GM13976 (cell line): ENCODE measurements at places on chromosomes 2 and 18.

GRCh38 chr2:127128445-127128904 is 21.5 kb upstream of the BIN1 start:
- no peak for DNase-seq

DNA sequence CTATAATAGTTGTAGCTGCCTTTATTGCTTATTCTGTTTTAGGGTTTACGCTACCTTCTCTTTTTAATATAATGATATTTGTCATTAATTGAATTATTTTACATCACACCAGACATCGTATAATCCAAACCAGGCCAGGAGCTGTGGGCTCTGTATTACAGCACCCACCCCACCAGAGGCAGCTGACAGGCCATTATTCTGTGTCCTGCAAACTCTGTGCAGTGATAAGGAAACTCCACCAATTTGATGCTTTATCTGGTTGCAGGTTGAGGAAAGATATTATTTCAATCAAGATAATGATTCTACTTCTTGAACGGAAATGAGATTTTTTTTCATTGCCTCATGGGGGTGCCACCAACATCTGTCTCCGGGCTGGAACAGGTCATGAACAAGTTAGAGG is 227.3 kb downstream of the ZBTB7C start:
- no peak for DNase-seq

DNA sequence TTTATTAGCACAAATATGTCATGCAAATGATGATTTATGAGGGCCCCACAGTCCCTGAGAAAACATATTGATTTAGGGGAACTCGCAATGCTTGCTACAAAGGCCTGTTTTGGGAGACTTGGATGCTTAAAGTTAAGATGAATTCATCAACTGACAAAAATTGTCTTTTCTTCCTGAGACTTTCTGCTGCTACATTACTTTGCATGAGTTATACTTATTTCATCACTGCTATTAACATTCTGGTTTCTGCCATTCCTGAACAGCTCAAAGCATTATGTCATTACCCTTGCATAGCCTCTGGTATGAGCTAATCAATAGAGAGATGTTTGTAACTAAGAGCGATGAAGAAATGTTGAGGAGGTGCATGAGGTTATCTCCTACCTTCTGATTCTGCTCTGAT is 74.4 kb downstream of the SOX11 start:
- no peak for DNase-seq

- no peak for DNase-seq
Measured at GRCh38 chr2:122180972-122181371, 425.5 kb downstream of the TSN start.

- DNase-seq: no peak
Measured at GRCh38 chr2:183521911-183522310, 397.7 kb downstream of the NUP35 start.

- DNase-seq: no peak
Measured at GRCh38 chr2:104741860-104742259, 112.1 kb upstream of the POU3F3 start.

GRCh38 chr18:37425222-37425621 is 140.4 kb downstream of the CELF4 start:
- DNase-seq: no peak

GRCh38 chr2:126885751-126886210 is 12.9 kb upstream of the TEX51 start:
- DNase-seq: no peak

DNA sequence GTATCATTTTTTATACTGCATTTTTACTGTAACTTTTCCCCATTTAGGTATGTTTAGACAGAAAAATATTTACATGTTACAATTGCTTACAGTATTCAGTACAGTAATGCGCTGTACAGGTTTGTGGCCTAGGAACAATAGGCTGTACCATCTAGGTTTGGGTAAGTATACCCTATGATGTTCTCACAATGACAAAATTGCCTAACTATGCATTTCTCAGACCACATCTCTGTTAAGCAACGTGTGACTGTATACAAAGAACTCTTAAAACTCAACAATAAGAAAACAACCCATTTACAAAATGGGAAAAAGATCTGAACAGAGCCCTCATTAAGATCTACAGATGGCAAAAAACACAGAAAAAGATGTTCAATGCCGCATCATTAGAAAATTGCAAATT is 29.4 kb downstream of the FAM210A start:
- no peak for DNase-seq

DNA sequence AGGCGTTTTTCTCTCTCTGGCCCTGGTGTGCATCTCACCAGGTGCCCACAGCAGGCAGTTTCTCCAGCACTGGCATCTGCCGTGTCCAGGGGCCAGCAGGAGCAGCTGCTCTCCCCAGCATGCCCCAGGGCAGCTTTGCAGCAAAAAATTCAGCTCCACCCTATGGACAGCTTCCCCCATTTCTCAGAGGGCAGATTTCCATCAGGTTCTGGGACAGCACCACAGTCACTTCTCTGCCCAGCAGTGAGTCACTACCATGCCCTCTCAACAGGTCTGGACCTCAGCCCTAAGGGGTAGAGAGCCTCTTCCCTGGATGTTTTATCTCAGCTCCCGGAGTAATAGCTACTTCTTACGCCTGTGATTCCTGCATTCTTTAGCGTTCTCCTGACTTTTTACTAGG is 170.2 kb upstream of the RAB12 start:
- DNase-seq: no peak

- DNase-seq: peak; percentile 5
Measured at GRCh38 chr2:230868947-230869913, 4.5 kb downstream of the ITM2C start.

DNA sequence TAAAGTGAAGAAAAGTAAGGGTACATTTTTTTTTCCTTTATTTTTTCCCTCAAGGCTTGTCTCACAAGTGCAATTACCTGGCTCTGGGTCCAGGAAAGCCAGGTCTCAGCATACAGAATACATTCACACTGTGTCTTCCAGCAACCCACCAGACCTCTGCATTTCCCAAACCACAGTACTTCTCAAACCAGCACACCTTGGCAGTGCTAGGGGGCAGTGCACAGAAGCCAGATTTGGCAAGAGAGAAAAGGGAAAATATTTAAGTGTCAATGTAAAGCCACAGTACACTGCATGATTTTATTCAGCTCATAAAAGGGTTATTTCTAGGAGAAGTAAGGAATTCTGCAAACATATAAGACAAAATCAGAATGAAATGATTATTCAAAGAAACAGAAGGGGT is 172.8 kb downstream of the NRXN1 start:
- DNase-seq: no peak

DNA sequence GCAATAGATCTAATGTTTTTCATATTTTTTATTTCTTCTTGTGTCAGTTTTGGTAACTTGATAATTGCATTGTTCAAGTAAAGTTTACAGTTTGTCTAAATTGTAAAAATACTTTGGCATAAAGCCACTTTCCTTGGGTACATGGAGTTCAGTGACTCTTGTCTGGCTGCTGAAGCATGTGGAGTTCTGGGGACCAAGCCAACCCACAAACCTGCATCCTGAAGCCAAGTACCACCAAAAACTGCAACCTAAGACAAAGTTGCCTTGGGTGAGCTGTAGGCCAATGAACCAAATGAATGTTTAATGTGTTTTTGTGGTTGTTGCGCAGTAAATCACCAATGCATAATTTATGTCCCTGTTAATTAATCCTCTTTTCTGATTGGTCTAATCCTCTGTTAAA is 872.6 kb downstream of the BCL11A start:
- no peak for DNase-seq

- DNase-seq: no peak
Measured at GRCh38 chr2:39447266-39448168, 10.4 kb upstream of the MAP4K3 start.

- no peak for DNase-seq
Measured at GRCh38 chr2:109305490-109306167, 176.6 kb downstream of the SH3RF3 start.

DNA sequence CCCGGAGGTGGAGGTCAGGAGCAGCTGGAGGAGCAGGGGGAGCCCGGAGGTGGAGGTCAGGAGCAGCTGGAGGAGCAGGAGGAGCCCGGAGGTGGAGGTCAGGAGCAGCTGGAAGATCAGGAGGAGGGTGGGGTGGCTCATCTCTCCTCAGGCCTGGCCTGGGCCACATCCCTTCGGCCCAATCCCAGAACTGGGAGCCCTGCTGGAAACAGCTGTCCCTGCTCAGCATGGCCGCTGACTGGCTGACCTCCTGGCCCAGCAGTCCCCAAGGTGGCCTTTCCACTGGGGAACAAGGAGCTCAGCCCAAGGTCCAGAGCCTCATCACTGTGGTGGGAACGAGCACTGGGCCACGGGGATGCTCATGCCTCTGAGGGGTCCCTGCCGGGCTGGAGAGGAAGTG is 66.6 kb upstream of the LAPTM4A start:
- no peak for DNase-seq

DNA sequence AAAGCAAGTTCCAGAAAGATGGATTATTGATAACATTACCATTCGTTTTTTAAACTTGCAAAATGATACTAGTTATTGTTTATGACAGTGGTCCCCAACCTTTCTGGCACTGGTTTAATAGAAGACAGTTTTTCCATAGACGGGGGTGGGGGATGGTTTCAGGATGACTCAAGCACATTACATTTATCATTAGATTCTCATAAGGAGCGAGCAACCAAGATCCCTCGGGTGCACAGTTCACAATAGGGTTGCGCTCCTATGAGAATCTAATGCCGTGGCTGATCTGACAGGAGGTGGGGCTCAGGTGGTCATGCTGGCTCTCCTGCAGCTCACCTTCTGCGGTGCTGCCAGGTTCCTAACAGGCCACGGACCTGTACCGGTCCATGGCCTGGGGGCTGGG is 86.2 kb downstream of the BCL2 start:
- DNase-seq: no peak

DNA sequence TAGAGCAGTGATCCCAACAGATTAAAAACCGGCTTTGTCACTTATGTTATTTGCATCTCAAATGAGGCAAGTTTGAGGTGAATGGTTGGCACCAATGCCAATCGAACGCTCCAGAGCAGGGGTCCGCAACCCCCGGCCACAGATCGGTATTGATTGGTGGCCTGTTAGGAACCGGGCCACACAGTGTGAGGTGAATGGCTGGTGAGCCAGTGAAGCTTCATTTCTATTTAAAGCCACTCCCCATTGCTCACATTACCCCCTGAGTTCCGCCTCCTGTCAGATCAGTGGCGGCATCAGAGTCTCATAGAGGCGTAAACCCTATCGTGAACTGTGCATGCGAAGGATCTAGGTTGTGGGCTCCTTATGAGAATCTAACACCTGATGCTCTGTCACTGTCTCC is 132.0 kb downstream of the TMEM182 start:
- DNase-seq: no peak

GRCh38 chr18:24560511-24560981 is 100.1 kb downstream of the HRH4 start:
- DNase-seq: no peak

DNA sequence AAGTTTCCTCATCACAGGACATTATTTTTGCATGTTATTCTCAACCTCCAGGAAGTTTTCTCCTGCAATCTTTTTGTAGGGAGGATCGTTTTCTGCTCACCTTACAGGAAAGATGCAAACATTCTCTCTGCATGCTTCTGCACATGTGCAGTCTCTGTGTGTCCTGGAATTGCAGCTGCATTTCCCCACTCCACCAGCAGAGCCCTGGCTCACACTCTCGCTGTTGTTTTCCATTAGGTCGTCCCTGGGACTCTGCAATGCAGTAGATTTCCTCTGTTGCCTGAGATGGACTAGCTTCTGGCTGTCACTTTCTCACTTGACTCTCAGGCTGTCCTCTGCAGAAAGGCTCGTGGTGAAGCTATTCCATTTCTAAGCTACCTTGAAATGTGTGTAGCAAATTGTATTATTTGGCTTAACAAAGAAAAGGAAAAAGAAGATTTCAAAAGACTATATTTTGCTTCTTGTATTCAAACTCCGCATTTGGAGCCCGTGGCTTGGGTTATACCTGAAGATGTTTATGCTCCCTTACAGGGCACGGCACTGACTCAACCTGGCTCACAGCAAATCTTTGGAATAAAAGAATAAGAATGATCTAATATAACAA is 346.7 kb downstream of the RAD51AP2 start:
- no peak for DNase-seq

GRCh38 chr18:22473366-22473765 is 55.7 kb upstream of the CTAGE1 start:
- no peak for DNase-seq

DNA sequence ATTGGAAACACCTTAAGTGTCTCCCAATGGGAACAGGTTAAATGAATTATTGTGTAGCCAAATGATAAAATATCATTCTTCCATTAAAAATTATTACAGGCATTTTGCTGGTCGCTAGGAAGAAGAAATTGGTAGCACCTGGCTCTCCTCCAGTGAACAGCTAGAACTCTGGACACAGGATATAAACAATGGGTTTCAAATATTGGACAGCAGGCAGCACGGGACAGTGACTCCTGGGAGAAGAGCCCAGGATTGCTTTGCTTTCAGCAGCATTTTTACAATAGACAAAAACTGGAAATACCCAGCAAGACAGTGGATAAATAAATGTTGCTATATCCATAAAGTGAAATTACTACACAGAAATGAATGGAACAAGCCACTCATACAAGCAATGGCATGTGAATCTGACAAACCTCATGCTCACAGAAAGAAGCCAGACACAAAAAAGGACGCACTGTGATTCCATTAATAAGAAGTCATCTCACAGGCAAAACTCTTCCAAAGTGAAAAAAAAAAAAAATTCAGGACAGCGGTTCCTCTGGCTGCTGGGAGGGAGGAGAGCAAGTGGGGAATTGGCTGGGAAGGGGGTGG is 50.5 kb downstream of the LAMA1 start:
- DNase-seq: no peak

DNA sequence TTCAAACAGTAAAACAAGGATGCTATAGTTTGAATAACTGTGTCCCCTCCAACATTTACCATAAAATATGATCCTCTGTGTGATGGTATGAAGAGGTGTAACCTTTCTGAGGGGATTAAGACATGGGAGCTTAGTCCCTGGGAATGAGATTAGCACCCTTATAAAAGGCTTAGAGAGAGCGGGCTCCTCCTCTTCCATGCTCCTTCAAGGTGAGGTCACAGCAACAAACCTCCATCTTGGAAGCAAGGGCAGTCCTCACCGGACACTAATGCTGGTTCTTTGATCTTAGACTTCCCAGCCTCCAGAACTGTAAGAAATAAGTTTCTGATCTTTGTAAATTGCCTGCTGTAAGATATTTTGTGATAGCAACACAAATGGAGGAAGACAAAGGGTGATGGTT is 700.3 kb downstream of the TMEM182 start:
- no peak for DNase-seq

DNA sequence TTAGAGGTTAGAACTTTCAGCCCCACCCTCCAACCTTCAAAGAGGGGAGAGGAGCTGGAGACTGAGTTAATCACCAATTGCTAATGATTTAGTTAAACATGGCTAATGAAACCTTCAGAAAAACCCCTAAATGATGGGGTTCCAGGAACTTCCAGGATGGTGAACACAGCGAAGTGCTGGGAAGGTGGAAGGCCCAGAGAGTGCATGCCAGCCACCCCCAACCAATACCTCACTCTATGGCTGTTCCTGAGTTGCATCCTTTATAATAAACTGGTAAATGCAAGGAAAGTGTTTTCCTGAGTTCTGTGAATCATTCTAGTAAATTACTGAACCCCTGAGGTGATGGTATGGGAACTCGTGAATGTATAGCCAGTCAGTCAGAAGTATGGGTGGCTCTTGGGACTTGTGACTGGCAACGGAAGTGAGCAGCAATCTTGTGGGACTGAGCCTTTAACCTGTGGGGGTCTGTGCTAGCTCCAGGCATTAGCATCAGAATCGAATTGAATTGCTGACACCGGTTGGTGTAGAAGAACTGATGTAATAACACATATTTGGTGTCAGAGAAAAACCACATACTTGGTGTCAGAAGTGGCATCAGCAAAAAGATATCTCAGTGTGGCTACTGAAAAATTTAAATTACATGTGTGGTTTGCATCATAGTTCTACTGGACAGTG is 37.4 kb downstream of the NPHP1 start:
- DNase-seq: no peak
